Nucleus accumbens (tissue), 56 donors: ENCODE measurements at places on chromosomes 1 and 21.

GRCh38 chr1:231929311-231929710 lies 302.7 kb downstream of the DISC1 start:
- no peak for DNase-seq

GRCh38 chr1:154206196-154206595 lies at the start of gene CFAP141:
CFAP141 (minus strand) TSS chr1:154206333; CDS start chr1:154206307, 26 bp downstream.
- DNase-seq, result no peak

- no peak for DNase-seq
Observed at GRCh38 chr1:11795238-11795890, 10.4 kb downstream of the MTHFR start.

- DNase-seq, result no peak
Observed at GRCh38 chr21:40587736-40588346, 259.1 kb downstream of the DSCAM start.

DNA sequence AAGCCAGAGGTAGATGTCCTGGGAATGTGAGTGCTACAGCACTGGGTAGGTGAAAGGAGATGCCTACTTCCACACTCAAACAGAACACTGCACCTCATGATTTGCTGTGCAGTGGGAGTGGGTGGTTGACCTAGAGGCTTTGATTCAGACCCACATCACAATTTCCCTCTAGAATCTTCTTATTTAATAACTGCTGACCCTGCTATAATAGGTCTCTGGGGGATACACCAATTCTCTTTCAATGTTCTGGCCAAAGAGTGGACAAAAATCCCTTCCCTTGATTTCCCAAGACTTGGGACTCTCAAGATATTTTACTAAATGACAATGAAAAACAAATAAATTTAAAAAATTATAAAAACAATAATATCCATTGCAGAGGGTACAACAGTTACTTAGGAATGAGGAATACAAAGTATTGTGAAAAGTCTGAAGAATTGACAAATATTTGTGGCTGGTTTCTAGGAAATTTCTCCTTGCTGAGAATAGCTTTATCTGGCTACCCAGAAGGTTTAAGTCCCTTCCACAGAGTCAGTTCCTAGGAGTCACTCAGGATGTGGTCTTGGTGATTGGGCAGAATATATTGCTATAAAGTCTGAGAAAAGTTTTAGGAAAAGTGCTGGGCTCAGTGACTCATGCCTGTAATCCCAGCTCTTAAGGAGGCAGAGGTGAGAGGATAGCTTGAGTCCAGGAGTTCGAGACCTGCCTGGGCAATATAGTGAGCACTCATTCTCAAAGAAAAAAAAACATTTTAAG lies 2.4 kb upstream of the FCGR2A start:
- no peak for DNase-seq

- DNase-seq, result no peak
Observed at GRCh38 chr1:12610305-12610935, 7.6 kb downstream of the DHRS3 start.

- no peak for DNase-seq
Observed at GRCh38 chr1:143661418-143662101, 310.2 kb downstream of the FAM72C start.

DNA sequence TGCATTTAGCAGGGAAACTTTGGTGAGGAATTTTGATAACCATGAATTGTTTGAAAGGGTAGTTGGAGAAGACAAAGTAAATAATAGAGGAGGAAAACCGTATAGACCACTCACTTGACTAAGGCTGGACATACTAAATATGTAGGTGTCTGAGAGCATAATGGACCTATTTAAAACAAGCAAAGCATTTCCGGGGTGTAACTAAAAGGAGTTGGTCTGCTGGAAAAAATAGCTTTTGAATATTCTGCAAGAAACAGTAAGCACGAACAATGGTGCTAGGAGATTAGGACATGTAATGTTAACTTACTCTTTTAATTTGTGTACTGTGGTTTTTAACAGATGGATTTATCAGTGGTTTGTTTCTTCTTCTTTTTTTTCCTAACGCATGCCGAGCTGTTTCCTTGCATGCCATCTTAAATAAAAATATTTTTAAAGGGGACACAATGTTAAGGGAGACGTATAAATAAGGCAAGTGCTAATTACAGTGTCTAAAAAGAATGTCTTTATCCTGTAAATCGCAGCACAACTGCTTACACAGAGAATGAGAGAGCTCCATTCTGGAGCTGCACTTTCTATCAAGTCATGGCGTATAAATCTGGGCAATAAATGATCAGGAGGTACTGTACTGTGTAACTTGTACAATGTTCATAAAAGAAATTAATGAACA lies 492.1 kb downstream of the LMO4 start:
- no peak for DNase-seq

GRCh38 chr1:94084085-94084484 lies 36.9 kb downstream of the ABCA4 start:
- no peak for DNase-seq

DNA sequence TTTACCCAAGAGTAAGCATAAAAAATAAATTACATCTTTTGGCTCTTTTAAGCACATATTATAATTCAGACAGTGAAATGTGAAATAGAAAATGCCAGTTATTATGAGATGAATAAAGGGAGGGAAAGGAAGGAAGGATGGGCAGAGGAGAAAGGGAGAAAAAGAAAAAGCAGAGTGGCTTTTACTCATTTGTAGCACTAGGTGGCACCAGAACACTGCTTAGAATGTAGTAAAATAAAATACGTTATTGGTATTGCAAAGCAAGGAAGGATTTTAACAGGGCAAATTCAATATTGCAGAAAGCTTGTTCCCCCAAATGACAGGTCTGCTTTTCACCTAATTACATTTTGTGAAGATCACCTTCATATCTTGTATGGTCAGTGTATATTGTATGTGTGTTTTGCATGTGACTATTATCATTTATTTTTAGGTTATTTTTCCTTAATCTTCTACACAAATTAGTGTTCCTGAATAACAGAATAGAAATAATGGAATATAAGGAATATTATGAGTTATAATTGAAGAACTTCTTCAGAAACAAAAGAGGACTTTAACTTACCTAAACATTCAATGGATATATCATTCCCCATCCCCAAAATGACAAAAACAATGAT lies 9.1 kb upstream of the PCNX2 start:
- no peak for DNase-seq

GRCh38 chr1:103125219-103125618 lies 16.9 kb upstream of the COL11A1 start:
- no peak for DNase-seq

DNA sequence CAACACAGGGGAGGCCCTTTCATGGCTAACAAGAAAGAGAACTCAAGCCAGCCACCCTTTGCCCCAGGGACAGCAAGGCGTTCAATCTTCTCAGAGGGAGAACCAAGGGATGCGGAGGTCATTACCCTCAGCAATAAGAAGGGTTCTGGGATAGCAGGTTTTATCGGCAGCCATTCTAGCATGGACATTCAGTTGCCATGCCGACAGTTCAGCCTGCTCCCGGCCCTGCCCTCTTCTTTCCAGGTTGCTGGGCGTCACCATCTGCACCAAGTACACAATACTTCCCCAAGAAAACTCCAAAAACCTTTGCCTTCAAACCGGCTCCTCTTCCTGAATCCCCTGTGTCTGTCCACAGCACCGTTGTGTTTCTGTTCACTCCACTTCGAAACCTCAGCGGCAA lies 47.1 kb downstream of the SYT2 start:
- no peak for DNase-seq

DNA sequence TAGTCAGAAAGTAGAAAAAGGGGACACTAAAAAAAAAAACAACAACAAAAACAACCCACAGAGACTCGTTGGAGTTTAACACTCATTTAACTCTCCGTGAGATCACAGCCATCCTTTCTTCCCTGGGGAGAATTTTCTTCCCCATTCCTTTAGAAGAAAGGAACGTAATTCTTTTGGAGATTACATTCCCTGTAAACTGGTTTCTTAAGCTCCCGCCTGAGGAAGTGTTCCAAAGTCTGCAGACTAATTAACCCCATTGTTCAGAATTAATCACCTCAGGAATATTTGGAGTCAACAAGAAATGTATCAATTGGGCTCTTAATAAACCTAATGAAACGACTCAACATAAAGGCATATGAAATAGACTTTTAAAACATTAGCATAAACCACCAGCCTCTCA lies 228.2 kb upstream of the CSF3R start:
- no peak for DNase-seq

DNA sequence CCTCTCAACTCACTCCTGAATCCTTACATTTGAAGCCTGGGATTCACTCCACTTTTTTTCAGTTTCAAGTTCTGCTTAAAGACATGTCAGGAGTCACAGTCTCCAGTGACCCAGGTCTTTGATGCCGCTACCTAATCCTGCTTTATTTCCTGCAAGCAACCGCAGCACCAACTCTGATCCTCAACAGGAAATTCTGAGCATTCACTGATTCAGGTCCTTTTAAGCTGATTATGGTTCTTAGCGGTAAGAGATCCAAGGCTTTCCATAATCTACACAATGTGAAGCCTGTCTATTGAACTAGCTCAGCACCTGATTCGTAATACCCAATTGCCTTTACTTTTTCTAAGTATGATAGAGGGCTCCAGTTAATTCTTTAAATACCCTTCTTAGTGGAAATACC lies 43.7 kb upstream of the PIGC start:
- no peak for DNase-seq

- DNase-seq, result no peak
Observed at GRCh38 chr21:44844256-44844655, 26.4 kb upstream of the SUMO3 start.

DNA sequence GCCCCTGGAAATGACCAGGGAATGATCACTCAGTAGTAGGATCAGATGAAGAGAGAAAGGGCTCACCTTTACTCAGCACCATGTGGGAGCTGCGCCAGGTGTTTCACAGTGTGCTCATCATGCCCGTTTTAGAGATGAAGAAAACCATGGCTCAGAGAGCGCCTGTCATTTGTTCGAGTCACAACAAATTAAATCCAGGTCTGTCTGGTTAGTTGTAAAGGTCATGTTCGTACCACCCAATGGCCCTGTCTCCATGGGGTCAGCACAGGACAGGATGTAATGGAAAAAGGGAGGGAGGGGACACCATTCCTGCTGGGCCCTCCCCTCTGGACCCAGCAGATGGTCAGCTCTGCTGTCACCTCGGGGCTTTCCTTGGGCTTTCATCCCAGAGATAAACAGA lies 15.2 kb downstream of the KIRREL1 start:
- no peak for DNase-seq

GRCh38 chr1:64539781-64540218 lies 69.9 kb downstream of the CACHD1 start:
- peak; percentile 21 for DNase-seq

- no peak for DNase-seq
Observed at GRCh38 chr1:203325026-203325417, 19.7 kb downstream of the BTG2 start.

GRCh38 chr1:119159966-119160365 lies 19.5 kb upstream of the WARS2 start:
- DNase-seq, result no peak

- no peak for DNase-seq
Observed at GRCh38 chr21:40846587-40847411, at the start of gene DSCAM. DSCAM (minus strand) TSS chr21:40847158; CDS start chr21:40846661, 497 bp downstream.

GRCh38 chr1:234212764-234213657 lies 160.2 kb upstream of the COA6 start:
- DNase-seq, result no peak

- DNase-seq, result no peak
Observed at GRCh38 chr1:160567858-160568682, 11.2 kb downstream of the CD84 start.

DNA sequence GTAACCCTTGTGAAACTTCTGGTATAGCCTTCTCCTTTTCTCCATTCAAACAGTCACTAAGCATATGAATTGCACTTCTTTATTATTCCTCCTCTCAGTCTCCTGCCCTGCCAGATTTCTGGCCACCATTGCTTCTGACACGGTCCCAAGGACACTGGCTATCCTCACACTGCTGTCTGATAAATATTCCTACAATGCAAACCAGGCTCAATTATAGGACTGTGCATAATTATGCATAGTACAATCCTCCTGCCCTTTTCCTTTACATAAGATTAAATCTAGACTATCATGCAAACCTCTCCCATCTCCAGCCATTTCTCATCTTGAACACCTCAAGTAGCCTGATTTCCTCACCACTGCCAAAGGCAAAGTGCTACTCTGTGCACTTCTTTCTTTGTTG lies 704.3 kb upstream of the ADAMTS5 start:
- no peak for DNase-seq

GRCh38 chr1:222861062-222861461 lies 46.2 kb downstream of the DISP1 start:
- DNase-seq, result no peak

DNA sequence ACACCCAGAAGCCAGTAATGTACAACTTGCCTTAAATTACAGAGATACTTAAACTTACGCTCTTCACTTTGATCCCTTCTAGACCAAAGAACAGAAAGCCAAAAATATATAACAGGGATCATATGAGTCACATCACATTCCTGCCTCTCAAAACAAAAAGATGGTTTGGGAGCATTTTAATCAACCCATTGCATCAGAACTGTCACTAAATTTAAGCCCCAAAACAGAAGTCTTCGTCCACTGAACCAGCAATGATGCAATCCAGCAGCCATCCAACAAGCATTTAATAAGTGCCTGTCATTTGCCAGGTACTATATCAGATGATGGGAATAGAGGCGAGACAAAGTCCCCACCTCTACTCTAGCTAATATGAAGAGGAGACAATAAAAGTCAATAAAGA lies 42.7 kb upstream of the GLIS1 start:
- DNase-seq, result no peak

DNA sequence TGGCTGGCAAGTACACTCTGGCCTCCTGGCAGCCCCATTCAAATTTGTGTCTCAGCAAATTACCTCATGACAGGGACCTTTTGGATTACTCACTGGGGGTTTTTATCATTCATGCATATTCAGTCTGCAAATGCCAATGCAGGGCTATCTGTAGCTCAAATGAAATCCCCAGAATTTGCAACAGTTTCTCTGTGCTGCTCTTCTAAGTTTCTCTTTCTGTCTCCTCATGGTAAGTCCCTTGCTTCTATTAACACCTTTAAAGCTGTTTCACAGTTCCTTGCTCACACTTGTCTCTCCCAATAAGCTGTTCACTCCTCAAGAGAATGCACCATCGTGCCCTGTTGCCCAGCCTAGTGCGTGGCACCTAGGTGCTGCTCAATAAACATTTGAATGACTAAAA lies 3.3 kb upstream of the FAM78B start:
- no peak for DNase-seq

DNA sequence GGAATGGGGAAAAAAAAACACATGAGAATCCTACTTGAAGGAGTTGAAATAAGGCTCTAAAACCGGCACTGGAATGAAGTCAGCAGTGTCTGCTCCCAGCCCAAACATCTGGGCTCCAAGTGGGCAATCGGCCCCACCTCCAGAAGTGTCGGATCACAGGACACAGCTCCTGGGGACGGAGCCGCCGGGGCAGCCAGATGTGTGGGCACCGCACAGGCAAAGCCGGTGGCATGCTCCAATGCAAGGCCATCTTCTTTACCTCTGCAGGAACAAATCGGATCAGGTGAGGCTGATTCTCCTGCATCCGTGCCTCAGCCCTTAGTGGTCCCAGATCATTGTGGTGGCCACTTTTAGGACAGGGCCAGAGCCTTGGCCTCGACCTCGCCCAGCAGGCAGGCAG lies 156.7 kb downstream of the PRDM16 start:
- DNase-seq, result no peak
